ENCODE measurements at places on chromosomes 6 and 20. TPM values are rescaled to one million over a fixed set of nuclear protein-coding genes. Genes with fewer than 3 reads are reported as not detected.
A peak's percentile ranks its signal among the peaks of the same experiment; 100 is the strongest.

The ADAM33 gene
- total RNA-seq = 10.8 TPM

The CRYBG1 gene
- 1.3 TPM for total RNA-seq

The BTN1A1 gene
- not detected for total RNA-seq

The CCN2 gene
- 33.0 TPM for total RNA-seq

The PRSS35 gene
- total RNA-seq = 0.36 TPM

The PTCHD4 gene
- 1.0 TPM for total RNA-seq

The HCRTR2 gene
- total RNA-seq = not detected

The PBOV1 gene
- total RNA-seq = not detected

- no peaks in the 10 kb centered on the region for H3K27me3 ChIP-seq
- no peaks in the 10 kb centered on the region for H3K4me1 ChIP-seq
- DNase-seq = no peak
- peak overlapping the region; percentile 4 for H3K4me3 ChIP-seq
- peak overlapping the region; percentile 5 for H3K27ac ChIP-seq
Observed at GRCh38 chr6:130778946-130779657, 48.1 kb upstream of the SMLR1 start.

GRCh38 chr20:6075428-6076219 is 21.8 kb upstream of the LRRN4 start:
- no peak overlapping the region for H3K4me3 ChIP-seq
- peak overlapping the region; percentile 84 for H3K27ac ChIP-seq
- H3K36me3 ChIP-seq = no peaks in the 10 kb centered on the region

- H3K27ac ChIP-seq = no peak overlapping the region
- DNase-seq = no peak
- no peaks in the 10 kb centered on the region for H3K27me3 ChIP-seq
- no peaks in the 10 kb centered on the region for H3K36me3 ChIP-seq
- peaks cover 32% of the 10 kb centered on the region for H3K4me1 ChIP-seq
Observed at GRCh38 chr20:22723659-22724058, 139.3 kb upstream of the FOXA2 start.

- no peaks in the 10 kb centered on the region for H3K36me3 ChIP-seq
- no peak for DNase-seq
- H3K27ac ChIP-seq = no peak overlapping the region
- H3K4me3 ChIP-seq = no peak overlapping the region
Observed at GRCh38 chr6:41298785-41299502, 12.5 kb upstream of the TREM1 start.

DNA sequence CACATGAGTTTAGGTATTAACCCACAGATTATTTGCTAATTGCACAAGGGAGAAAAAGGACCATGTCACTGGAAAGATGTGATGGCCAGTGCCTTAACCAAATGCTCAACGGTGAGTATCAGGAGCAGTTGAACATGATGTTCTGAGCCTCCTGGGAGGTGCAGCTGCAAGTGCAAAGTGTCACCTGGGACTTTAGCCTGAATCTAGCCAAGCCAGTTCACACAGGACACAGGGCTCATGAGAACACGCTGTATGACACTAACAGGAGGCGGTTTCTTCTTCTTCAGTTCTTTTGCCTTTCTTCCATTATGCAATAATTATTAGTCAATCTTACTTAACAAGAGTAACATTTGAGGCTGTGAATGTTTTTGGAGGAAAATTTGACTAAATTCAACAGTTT is 225.3 kb downstream of the THBS2 start:
- H3K36me3 ChIP-seq = no peaks in the 10 kb centered on the region
- H3K4me1 ChIP-seq = no peaks in the 10 kb centered on the region
- peaks cover 23% of the 10 kb centered on the region for H3K27me3 ChIP-seq
- DNase-seq = no peak
- H3K4me3 ChIP-seq = no peak overlapping the region
- no peak overlapping the region for H3K27ac ChIP-seq

DNA sequence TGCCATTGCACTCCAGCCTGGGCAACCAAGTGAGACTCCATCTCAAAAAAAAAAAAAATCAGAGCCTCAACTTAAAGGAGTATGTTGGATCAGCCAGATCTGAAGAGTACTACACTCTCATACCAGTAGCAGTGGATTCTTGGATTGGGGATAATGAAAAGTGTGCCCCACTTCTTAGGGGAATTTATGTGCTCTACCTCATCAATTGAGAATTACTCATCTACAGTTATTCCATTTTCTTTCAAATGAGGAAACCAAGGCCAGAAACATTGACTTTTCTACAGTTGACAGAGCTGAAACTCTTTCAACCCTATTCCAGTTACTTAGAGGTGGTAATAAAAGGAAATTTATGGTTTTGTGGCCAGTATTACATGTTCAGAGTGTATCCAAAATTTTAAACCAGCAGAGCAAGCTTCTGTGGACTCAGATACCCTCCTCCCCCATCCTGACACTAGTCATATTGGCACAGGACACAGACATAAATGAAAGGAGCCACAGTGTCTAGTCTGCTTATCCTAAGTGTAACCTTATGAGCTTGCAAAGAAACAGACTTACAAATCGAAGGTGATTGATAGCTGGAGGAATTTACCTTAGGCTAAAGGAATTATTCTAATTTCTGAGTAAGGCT is 51.2 kb downstream of the ORC3 start:
- no peak overlapping the region for H3K27ac ChIP-seq
- no peak overlapping the region for H3K4me3 ChIP-seq
- H3K27me3 ChIP-seq = no peaks in the 10 kb centered on the region
- DNase-seq = no peak
- H3K36me3 ChIP-seq = peaks cover 20% of the 10 kb centered on the region

GRCh38 chr6:105920071-105920470 is 166.1 kb upstream of the PRDM1 start:
- no peak overlapping the region for H3K27ac ChIP-seq
- H3K4me1 ChIP-seq = peaks cover 7% of the 10 kb centered on the region
- no peak overlapping the region for H3K4me3 ChIP-seq
- peaks cover 5% of the 10 kb centered on the region for H3K27me3 ChIP-seq
- no peak for DNase-seq

DNA sequence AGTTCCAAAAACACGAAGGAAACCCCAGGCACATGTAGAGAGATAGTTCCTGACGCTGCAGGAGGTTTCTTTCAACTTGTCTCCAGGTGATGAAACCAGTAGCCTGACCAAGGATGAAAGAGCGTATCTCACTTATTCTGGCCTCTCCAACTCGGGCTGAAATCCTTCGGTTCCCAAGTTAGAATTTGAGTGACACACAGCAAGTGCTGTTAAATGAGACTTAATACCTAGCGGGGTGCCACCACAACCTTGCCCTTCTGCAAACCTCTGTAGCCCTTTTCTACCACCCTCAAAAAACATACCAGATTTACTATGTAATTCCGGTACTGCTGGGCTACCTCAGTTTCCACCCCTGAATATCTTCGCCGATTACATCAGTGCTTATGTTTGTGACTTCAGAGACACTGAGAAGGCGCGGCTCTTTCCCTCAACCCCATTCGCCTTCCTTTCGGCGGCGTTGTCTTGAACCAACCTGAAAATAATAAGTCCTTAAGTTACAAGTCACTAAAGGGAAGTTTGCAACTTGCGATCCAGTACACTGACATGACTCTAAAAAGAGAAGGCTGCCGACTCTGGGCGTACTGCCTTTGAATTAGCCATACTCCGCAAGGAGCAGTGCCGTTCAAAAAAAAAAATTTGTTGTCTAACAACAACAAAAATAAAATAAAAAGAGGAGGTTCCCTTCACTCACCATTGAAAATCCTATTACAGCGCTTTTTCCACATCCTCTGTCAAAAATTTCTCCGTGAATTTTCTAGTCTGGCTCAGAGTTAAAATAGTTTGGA is 194.9 kb upstream of the ZNF184 start:
- no peak overlapping the region for H3K27ac ChIP-seq
- no peaks in the 10 kb centered on the region for H3K4me1 ChIP-seq
- H3K4me3 ChIP-seq = peak overlapping the region; percentile 27
- no peak for DNase-seq
- peaks cover 100% of the 10 kb centered on the region for H3K27me3 ChIP-seq

DNA sequence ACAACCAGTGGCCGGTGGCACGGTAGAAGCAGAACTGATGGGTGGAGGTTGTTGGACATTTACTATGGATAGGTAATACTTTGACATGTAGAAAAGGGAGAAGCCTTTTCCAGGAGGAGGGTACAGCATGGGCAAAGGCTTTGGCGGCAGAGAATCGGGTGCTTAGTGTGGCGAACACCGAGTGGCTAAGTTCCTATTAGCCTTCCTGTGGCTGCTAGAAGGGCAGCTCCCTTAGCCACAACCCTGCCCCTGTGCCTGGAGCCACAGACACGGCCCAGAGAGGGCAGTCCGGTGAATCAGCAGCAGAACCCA is 37.9 kb upstream of the TGM2 start:
- no peaks in the 10 kb centered on the region for H3K27me3 ChIP-seq
- H3K27ac ChIP-seq = no peak overlapping the region
- no peak for DNase-seq
- H3K36me3 ChIP-seq = no peaks in the 10 kb centered on the region

- peaks cover 3% of the 10 kb centered on the region for H3K36me3 ChIP-seq
- no peak overlapping the region for H3K4me3 ChIP-seq
- H3K4me1 ChIP-seq = peaks cover 6% of the 10 kb centered on the region
Observed at GRCh38 chr6:144715344-144715743, 430.2 kb downstream of the UTRN start.
